Glutamatergic neuron (in vitro differentiated cells): ENCODE measurements at places on chromosomes 16 and 17. TPM values are rescaled to one million over a fixed set of nuclear protein-coding genes. Genes with fewer than 3 reads are reported as not detected.

DNA sequence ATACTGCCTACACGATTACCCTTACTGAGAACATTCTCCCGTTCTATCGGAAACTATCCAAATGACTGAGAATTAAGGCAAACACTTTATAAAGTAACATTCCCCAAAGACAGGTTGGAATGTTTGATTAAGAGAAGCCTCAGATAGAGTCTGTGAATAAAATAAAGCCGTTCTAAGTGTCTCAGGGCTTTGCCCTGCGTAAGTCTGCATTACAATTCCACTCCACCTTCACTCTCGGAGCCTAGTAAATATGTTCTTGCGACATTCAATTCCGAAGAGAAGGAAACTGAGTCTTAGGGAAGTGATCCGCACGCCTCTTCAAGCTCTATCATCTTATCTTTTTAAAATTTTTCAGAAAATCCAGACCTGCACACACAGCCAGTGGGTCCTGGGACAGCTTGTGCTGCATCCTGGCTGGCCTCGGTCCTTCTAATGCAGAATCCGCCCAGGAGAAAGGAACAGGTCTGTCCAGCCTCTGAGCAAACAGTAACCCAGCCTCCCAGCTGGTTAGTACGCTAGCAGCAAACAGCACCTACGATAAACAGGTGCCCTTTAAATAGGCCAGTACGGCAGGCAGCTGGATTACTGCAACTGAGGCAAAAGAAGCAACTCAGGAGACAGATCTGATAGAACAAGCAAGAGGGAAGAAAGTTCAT lies 254.1 kb upstream of the IRX3 start:
- no peaks in the 10 kb centered on the region for H3K27me3 ChIP-seq
- no peaks in the 10 kb centered on the region for H3K36me3 ChIP-seq
- H3K27ac ChIP-seq, result no peak overlapping the region
- DNase-seq, result no peak
- peaks cover 5% of the 10 kb centered on the region for H3K4me1 ChIP-seq
- H3K4me3 ChIP-seq, result no peak overlapping the region

GRCh38 chr16:27489421-27489820 lies 60.3 kb downstream of the GTF3C1 start:
- H3K4me1 ChIP-seq, result no peaks in the 10 kb centered on the region
- H3K27me3 ChIP-seq, result no peaks in the 10 kb centered on the region
- peaks cover 4% of the 10 kb centered on the region for H3K36me3 ChIP-seq
- H3K27ac ChIP-seq, result no peak overlapping the region
- DNase-seq, result no peak
- H3K4me3 ChIP-seq, result no peak overlapping the region

DNA sequence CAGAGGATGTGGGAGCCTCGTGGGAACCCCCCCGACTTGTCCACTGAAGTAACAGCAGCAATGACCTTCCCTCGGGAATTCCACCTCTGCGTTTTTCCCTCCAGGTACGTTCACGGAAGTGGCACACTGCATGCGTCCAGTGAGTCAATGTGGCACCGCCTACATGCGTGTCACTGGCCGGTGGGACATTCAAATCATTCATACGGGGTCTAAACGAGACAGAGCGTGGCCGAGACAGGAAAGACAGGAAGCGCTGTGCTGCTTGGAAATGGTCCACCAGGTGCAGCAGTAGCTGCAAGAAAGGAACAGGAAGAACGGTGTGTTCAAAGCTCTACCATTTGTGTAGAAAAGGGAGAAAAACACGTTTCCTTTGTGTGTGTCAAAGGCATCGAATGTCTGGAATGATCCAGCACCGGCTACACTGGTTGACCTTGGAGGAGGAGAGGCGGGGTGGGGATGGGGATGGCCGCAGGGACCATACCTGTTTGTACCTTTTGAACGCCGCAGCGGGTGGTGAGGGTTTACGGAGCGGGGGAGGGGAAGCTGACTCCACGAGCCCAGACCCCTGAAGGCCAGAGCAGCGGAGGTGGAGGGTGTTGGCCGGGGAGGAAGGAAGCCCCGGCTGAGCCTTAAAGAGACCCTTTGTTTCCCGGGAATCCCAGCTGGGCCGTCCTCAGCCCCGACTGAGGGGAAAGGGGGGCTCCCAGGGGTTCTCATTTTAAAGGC lies 1.7 kb upstream of the PGAP6 start:
- H3K36me3 ChIP-seq, result no peaks in the 10 kb centered on the region
- H3K4me3 ChIP-seq, result peak overlapping the region; percentile 87
- no peak for DNase-seq
- H3K27ac ChIP-seq, result peak overlapping the region; percentile 28
- peaks cover 5% of the 10 kb centered on the region for H3K27me3 ChIP-seq
- peaks cover 28% of the 10 kb centered on the region for H3K4me1 ChIP-seq

- H3K4me1 ChIP-seq, result no peaks in the 10 kb centered on the region
- H3K27me3 ChIP-seq, result no peaks in the 10 kb centered on the region
- H3K27ac ChIP-seq, result no peak overlapping the region
- DNase-seq, result no peak
- no peak overlapping the region for H3K4me3 ChIP-seq
Observed at GRCh38 chr16:59048876-59049275, 314.8 kb upstream of the GOT2 start.

TERB1 gene
- 0.39 TPM for total RNA-seq

- peaks cover 2% of the 10 kb centered on the region for H3K36me3 ChIP-seq
- no peaks in the 10 kb centered on the region for H3K27me3 ChIP-seq
- no peak for DNase-seq
- H3K27ac ChIP-seq, result no peak overlapping the region
- H3K4me3 ChIP-seq, result no peak overlapping the region
- no peaks in the 10 kb centered on the region for H3K4me1 ChIP-seq
Observed at GRCh38 chr16:65934443-65934842, 432.0 kb upstream of the CDH5 start.

KRT39 gene
- not detected for total RNA-seq
